ENCODE measurements at places on chromosomes 3 and 15.

- DNase-seq = no peak
These were observed 110.6 kb downstream of the DTWD1 start for GRCh38 chr15:49731187-49732099.

- no peak for DNase-seq
These were observed 10.5 kb upstream of the CRABP1 start for GRCh38 chr15:78329625-78330024.

- no peak for DNase-seq
These were observed 45.3 kb upstream of the PPP2R3A start for GRCh38 chr3:135920275-135920674.

- no peak for DNase-seq
These were observed 249.0 kb downstream of the CD47 start for GRCh38 chr3:107841831-107842230.

DNA sequence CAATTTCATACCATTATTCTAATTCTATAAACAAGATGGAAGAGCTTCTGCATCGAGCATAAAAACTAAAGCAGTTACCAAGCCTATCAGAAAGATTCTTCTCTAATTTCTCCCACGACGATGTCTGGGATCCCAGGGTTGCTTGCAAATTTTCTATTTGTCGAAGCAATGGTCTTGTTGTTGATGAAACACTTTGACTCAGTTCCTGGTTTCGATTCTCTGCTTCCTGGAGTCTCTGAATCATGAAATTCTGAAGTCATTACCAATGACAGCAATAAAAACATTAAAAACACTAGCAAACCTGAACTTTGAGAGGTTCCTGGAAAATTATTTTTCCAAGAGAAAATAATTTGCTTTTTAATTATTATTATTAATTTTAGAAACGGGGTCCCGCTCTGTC, 18.7 kb downstream of the TMF1 start:
- DNase-seq = peak; percentile 82

DNA sequence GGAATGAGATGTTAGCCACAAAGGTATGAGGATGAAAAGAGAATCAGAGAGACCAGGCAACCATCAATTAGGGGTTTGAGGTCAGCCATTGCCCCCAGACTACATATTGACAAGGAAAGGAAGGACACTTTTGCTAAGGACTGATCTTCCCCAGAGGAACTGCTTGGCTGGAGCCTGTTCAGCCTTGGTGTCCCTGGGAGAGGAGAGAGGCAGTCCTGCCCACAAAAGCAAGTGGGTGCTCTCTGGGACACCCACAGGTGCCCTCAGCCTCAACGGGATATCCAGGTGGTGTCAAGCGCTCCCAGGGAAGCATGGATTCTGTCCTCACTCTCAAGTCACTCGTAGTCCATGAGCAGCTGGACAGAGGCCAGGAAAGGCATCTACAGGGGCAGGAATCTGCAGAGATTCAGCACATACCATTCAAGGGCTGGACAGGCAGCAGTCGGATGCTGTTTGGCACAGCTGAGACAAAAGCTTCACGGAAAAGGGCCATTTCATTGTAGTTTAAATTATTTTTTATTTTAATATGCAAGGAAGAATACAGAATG, 166.2 kb downstream of the UACA start:
- peak; percentile 56 for DNase-seq

GRCh38 chr3:183554377-183554776, 1.1 kb downstream of the KLHL6 start:
- no peak for DNase-seq

DNA sequence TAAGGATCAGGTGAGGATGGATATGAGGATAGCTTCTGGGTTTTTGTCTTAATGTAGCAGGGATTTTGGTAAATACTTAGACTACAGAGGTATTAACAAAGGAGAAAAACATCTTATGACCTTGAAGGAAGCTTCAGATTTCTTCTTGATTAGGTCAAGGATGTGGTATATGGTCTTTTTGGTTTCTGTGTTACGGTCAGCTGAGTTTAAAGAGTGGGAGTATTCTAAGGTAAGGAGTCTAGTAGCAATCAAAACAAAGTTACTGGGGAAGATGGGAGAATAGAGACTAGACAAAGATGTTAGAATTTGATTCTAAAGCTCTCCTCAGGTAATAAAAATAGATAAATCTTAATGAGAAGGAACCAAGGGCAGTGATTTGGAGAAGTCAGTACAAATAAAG, 6.2 kb downstream of the HMG20A start:
- DNase-seq = no peak
